Cortex of kidney (tissue), 1 donor: ENCODE measurements at places on chromosomes 6 and 20.

DNA sequence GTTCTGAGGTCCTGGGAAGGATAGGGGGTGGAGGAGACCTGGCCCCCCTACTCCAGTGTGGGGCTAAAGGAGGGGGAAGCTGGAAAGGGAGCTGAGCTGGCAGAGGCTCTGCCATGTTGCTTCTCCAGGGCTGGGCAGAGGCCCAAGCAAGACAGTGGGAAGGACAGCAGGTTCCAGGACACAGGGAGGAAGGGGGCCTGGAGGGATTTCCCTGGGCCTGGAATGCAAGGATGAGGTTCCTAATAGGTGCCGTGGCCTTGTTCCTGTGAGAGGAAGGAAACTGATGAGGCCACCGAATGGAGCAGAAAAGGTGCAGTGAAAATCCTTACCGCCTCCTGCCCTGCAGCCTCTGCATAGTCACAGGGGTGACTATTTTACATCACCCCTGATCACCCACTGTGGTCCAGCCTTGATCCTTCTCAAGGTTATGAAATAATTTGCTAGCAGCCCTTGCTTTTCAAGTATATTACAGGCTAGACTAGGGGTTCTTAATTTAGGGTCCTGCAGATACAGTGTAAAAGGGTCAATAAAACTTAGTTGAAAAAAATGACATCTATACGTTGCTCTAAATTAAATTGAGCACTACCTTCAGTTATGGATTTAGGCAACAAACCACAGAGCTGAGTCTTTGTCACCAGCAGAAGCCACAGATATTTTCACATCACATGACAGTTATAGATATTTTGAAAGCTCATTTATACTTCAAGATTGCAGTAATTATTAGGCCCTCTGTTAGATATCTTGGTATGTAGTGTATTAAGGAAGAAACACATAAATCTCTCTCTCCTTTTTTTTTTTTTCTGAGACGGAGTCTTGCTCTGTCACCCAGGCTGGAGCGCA, 45.7 kb upstream of the RNF24 start:
- DNase-seq = no peak

DNA sequence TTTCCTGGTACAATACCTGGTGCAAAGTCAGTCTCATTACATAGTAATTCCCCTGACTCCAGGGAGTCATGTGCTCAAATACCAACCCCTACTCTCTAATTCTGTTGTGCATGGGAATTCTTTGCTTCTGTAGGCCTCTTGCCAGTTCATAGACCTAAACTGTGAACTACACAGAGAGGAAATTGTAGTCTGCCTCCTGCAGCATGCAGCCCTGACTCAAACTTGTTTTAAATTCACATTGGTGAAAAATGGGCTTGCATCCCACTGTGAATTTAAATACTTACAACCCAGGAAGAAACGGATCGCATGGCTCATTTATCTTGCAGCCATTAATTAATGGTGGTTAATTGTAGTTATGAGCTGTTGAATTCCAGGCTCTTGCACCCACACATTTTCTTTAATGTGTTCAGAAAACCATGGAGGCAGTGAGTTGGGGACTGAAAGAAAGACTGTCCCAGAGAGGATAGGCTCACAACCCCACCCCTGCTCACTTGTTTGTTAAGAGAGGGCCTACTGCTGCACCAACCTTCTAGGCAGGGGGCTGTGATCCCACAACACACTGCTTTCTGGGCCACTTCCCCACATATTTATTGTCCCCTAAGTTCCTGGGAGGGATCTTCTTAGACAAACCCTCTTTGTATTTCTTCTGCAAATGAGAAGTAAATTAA, 579.1 kb downstream of the DHX35 start:
- DNase-seq = no peak

GRCh38 chr6:21994821-21995220, 302.0 kb downstream of the PRL start:
- no peak for DNase-seq

DNA sequence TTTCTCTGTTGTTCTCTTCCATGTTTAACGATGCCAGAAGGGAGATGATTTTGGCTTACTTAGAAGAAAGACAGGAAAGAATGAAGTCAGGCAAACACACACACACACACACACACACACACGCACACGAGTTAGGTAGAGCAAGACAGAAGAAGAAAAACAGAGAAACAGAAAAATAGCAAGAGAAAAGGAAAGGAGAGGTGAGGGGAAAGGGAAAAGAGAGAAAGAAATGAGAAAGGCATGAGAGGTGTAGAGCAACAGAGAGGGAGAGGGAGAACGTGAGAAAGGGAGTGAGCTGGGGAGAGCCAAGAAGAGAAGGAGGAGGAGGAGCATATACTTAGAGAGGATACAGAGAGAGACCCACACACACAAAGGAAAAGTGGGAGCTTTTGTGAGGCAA, 385.3 kb downstream of the DOK5 start:
- no peak for DNase-seq

- DNase-seq = no peak
Measured at GRCh38 chr6:143549949-143550268, 38.4 kb upstream of the FUCA2 start.

- no peak for DNase-seq
Measured at GRCh38 chr6:135994857-135995544, 143.5 kb downstream of the PDE7B start.

GRCh38 chr6:12602951-12603672, 113.5 kb upstream of the PHACTR1 start:
- no peak for DNase-seq

- DNase-seq = no peak
Measured at GRCh38 chr6:43848671-43849391, 78.8 kb downstream of the VEGFA start.

- DNase-seq = no peak
Measured at GRCh38 chr6:72035966-72036365, 149.6 kb downstream of the RIMS1 start.

DNA sequence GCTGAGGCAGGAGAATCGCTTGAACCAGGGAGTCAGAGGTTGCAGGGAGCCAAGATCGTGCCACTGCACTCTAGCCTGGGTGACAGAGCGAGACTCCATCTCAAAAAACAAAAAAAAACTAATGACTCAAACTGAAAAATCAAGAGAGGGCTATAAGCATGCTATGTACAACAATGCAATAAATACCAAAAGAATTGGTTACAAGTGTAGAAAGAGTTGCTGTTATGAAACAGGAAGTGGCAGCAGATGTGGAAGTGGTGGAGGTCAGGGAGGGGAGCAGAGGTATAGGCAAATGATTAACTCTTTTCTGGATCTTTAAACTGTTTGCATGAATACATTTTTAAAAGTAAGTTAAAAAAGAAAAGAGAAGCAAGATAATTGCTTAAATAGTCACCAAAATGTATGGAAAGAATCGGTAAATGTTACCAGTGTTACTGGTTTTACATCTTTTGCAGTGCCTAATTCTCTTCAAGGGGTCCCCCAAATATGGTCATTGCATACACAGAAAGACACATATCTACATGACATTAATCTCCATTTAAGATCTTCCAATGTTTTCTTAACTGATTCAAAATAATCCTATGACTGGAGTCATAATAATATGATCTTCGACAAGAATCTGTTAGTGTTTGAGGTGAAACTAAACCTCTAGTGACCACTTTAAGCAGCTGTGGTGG, 15.0 kb downstream of the CALHM6 start:
- DNase-seq = no peak

- DNase-seq = no peak
Measured at GRCh38 chr20:36893801-36894200, 17.9 kb downstream of the TLDC2 start.

- DNase-seq = no peak
Measured at GRCh38 chr6:106178900-106179299, 92.8 kb downstream of the PRDM1 start.

DNA sequence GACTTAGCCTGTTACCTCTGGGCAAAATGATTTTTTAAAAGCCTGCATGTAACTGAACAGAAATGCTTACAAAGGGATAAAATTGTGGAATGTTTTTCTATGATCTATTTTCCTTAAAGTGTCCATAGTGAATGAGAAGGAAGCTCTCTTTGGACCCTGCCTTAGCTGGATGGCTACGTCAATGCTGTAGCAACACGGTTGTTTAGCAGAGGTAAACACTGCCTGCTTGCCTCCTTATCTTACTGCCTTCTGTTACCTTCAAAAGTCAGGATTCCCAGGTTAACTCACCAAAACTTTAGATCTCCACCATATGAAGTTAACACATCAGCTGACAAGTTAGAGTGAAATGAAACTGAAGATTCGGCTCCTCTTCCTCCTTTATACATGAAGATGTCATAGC, 402.6 kb downstream of the SAMD5 start:
- no peak for DNase-seq
